ENCODE measurements at places on chromosomes 11 and 22.

DNA sequence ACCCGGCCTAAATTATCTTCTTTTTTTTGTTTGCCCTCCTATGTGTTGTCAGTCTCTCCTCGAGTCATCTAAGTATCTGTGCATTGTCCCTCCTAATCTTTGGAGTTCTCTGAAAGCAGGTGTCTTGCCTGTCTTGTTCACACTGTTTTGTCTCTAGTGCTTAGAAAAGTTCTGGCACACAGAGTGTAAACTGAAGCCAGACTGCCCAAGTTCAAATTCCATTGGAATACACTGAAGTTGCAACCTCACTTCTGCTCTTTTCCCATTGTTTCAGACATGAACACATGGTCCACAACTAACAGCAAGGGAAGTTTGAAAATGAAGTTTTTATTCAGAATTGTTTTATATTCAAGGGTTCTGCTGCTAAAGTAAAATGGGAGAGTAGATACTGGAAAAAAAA is 38.7 kb downstream of the PAX6 start:
- no peak for DNase-seq

- DNase-seq = no peak
These were observed 1.2 kb upstream of the MS4A10 start for GRCh38 chr11:60783911-60784310.

DNA sequence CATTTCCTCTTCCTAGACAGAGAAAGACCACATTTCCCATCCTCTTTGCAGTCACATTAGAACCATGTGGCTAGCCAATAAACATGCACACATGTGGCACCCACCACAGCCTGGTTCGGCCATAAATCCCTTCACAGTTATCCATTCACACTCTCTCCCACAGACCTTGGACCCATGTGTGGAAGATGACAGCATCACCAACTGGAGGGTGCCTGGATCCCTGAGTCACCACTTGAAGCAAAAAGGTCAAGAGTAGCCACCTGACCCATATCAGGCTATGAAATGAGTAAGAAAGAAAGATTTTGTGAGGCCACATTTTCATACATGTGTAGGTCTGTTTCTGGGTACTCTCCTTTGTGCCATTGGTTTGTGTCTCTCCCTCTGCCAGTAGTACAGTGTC is 9.0 kb upstream of the TMEM121B start:
- DNase-seq = no peak

DNA sequence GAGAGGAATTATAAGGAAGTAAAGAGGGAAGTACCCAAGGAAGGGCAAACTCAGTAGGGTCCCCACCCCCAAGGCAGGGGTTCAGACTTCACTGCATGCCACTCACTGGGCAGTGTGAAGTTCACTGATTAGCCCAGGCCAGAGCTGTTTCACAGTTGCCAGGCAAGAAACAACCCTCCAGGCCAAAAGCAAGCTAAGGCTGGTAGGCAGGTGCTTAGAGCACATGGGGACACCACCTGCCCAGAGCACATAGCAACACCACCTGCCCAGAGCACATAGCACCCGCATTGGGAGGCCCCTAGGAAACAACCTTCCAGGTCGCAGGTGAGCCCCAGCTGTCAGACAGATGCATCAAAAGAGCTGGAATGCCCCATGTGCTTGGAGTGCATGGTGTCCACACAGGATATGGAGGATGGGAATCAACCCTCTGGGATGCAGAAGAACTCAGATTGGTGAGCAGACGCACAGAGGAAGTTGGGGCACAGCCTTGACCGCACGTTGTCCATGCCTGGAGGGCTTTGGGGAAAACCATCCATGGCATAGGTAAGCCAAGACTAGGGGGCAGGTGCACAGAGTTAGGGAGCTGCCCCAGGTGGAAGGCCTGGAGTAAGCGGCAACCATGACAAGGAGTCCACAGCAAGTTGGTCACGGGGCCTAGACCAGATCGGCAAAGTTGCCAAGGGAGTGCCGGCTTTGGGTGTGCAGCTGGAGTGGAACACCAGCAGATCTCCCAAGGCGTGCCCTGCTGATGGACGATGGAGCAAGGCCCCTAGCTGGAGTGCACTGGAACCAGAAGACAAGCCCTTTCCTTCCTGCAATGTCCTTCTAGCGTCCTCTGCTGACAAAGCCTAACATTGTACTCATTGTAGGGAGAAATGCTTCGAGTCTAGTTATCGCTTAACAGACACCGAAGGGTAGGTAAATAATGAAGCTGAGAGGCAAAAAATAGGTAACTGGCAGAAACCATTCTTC is 7.8 kb upstream of the TMEM216 start:
- no peak for DNase-seq

DNA sequence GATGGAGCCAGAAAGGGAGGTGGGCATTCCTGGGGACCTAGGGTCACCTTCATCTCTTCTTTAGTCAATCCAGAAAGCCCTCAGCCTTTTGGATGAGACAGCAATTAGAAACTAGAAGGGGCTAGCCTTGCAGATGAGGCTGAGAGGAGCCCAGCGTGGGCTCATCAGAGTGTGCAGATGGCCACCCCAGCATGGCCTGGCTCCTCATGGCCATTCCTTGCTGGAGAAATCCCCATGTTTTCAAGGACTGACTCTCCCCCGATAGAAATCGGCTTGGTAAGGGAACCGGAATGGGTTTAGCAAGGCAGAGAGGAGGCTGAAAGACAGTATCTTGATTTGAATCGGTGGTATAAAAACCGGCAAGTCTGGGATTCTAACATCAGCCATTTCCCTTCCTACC is 274.6 kb downstream of the BUD13 start:
- no peak for DNase-seq

GRCh38 chr11:2930704-2931419 is 1.6 kb upstream of the PHLDA2 start:
- peak; percentile 32 for DNase-seq

- DNase-seq = no peak
These were observed 3.5 kb upstream of the ACAT1 start for GRCh38 chr11:108117746-108118371.

DNA sequence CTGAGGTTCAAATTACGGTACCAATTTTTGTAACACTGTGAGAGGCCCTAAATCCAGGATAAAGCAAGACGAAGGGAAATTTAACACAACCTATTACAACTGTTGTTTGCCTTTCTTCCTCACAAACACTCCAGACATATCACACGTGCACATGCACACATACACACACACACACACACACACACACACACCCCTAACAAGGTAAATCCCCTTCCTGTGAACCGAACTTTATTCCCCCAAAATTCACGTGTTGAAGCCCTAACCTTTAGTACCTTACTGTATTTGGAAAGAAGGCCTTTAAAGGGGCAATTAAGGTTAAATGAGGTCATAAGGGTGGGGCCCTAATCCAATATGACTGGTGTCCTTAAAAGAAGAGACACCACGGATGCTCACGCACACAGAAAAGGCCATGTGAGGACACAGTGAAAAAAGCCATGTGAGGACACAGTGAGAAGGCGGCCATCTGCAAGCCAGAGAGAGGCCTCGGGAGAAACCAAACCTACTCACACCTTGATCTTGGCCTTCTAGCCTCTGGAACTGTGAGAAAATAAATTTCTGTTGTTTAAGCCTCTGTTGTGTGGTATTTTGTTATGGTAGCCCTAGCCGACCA is 1.8 kb downstream of the SERGEF start:
- no peak for DNase-seq

GRCh38 chr11:88494848-88495247 is 157.3 kb upstream of the CTSC start:
- no peak for DNase-seq

- DNase-seq = no peak
These were observed 30.4 kb downstream of the PAAF1 start for GRCh38 chr11:73907191-73907590.

DNA sequence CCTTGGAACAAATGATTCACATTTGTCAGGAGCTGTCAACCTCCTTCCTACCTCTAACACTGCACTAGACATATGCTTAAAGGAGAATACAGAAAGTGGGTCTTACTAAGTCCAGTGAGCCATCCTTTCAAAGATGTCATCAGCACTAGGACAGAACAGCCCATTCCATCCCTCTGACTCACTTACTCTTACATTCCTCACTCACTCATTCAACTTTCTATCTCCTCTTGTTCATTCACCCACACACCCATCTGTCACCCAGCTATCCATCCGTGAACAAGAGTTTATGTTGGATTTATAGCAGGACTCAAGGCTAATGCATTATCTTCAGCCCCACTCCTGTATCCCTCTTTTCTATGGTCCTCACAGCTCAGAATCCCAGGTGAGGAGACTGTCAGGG is 9.1 kb downstream of the INSC start:
- no peak for DNase-seq

DNA sequence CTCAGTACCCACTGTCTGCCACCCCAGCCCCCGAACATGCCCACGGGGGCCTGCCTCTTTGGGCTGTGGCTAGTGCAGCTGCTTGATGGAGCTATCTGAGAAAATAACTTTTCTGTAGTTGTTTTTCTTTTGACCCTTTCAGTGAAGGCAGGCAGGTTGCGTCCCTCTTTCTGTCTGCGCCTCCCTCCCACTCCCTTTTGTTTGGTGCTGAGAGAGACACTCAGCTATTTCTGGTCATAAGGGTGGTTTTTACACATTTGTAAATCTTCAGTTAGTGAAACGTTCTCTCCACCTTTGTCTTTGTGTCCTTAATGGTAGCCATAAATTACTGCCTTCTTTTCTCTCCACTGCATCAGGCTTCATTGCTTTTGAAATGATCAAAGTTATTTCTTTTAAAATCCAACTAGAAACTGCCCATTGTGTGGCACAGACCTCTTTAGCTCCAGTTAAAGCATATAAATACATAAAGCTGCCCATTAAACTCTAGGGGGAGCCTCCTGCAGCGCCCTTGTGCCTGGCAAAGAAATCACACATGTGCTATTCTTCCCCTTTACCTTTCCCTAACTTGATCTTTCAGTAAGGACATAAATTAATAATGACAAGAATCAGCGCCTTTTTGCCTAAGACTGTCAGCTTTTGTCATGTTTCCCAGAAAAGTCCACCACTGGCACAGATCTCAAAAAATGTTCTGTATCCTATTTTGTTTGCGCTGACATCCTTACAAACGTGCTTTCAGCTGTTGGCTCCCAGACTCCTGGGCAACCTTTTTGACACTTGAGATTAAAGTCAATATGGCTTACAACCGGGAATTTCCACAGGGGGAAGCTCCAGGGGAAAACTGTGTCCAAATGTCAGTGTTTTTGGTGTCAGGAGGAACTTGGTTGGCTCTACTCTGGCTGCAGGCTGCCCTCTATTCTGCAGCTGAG is 1.7 kb upstream of the SCUBE2 start:
- no peak for DNase-seq

DNA sequence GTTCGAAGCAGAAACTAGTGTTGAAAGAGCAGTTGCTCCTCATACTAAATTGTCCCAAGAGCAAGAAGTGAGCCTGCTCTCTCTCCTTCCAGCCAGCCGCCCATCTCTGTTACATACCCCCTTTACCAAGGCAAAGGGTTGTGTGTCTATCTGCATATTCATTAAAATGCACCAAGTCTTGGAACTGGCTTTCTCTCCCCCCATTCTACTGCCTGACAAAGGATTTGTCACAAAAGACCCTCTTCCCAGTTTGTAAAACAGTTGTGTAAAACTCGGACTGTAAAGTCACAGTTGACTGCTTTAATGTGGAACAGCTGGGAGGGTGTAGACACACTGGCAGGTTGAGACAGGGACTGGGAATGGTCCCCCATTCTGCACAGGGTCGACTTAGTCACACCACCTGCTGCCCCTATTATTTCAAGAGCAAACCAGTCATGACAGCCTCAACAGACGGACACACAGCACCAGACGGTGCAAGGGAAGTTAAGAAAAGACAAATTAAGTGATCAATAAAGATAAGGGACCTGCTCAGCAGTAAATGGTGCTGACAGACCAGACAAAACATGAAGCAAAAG is 60.0 kb upstream of the HTATIP2 start:
- DNase-seq = no peak

DNA sequence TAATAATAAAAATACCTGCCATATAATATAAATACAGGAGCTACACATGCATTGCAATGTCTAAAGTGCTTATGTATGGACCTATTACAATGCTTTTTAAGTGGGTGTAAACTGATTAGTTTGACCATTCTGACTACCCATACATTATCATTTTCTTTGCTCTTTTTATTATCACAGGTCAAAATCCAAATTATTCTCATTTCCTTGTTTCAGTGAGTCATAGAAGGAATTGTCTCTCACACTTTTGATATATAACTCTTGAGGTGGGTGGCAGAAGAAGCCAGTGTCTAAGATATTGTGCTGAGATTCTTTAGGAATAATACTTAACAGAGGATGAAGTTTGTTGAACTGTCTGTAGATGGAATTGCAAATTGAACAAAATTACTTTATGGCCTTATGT is 35.6 kb downstream of the GAS2 start:
- no peak for DNase-seq

GRCh38 chr22:23763954-23764353 is 1.2 kb downstream of the C22orf15 start:
- DNase-seq = no peak

GRCh38 chr11:565921-566509 is 5.2 kb downstream of the RASSF7 start:
- no peak for DNase-seq

GRCh38 chr11:114092953-114093352 is 33.4 kb downstream of the ZBTB16 start:
- DNase-seq = no peak

DNA sequence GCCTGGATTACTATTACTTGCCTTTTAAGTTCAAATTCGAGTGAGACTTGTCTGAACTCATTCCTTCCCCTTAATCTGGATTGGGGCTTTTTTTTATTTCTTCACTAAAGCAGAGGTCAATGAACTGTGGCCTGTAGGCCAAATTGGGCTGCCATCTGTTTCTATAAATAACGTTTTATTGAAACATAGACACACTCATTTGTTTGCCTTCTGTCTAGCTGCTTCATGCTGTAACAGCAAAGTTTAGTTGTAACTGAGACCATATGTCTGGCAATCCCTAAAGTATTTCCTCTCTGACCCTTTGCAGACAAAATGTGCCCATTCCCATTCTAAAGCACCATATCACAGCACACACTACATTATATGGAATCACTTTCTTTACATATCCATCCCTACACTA is 207.9 kb upstream of the ISX start:
- no peak for DNase-seq

- no peak for DNase-seq
These were observed 13.1 kb downstream of the GNAZ start for GRCh38 chr22:23083315-23084021.

- no peak for DNase-seq
These were observed 3.5 kb downstream of the SCN3B start for GRCh38 chr11:123650901-123651300.

DNA sequence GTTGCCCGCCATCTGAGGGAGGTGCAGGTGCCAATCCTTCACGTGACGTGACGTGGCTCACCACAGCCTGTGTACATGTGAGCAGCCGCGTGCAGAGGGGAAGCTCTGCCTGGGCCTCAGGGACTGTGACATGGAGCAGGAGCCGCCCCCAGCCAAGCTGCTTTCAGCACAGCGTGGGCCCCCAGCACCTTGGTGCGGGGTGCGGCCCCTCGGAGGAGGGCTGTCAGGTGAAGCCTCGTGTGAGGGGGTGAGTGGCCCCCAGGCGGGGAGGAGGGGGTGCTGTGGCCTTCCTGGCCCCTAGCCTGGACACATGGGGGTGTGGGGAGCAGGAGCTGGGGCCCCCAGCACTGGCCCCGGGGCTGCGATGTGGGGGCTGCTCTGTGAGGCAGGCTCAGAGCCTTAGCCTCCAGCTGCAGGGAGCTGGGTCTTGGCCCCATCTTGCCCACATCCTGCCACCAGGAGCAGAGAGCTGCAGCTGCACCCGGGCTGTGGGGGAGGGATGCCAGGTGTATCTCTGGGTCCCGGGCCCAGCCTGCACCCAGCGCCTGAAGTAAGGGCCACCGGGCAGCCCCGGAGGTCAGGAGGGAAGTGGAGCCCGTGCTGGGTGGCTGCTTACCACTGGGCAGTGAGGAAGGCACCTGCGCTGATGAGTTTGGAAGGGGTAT is at the start of gene ADORA2A:
TSS of gene ADORA2A (plus strand) at position 100 of the 665 bp plus-strand sequence. CDS start 5,806 bp downstream, outside the sequence.
- peak; percentile 58 for DNase-seq

- no peak for DNase-seq
These were observed 52.7 kb upstream of the MYEOV start for GRCh38 chr11:69241075-69241740.

Data from stimulated activated CD4-positive, alpha-beta T cell treated with anti-CD3 and anti-CD28 coated beads, Interleukin-2, amount 100 ng/mL, for 48 hours (primary cell).